NCI-H1048 (cell line): ENCODE measurements at places on chromosomes 1 and 21.
A peak's percentile ranks its signal among the peaks of the same experiment; 100 is the strongest.

- DNase-seq: no peak
Measured at GRCh38 chr1:28893403-28894102, 20.8 kb upstream of the EPB41 start.

DNA sequence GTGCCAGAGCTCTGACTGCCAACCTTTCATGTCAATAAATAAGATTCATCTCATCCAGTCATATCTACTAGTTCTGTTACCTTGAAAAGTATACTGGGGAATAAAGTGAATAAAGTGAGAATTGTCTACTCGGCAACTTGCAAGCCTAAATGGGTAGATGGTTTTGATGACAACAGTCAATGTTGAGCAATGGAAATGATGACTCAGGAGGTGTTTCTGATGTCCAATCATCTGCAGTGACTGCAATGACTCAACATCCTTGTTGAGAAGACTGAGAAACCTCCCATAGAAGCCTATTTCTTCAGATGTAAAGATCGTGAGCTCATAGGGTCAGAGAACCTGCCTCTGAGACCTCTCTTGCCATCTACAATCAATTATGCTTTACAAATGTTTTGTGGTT lies 276.4 kb downstream of the SPATA17 start:
- DNase-seq: no peak

DNA sequence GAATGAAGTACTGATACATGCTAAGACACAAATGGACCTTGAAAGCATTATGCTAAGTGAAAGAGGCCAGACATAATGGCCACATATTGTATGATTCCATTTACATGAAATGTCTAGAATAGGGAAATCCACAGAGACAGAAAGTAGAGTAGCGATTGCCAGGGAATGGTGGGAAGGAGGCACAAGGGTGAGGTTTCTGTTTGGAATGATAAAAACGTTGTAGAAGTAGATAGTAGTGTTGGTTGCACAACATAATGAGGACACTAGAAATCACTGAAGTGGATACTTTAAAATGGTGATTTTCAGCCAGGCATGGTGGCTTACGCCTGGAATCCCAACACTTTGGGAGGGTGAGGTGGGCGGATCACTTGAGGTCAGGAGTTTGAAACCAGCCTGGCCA lies 97.6 kb upstream of the VANGL1 start:
- DNase-seq: no peak

DNA sequence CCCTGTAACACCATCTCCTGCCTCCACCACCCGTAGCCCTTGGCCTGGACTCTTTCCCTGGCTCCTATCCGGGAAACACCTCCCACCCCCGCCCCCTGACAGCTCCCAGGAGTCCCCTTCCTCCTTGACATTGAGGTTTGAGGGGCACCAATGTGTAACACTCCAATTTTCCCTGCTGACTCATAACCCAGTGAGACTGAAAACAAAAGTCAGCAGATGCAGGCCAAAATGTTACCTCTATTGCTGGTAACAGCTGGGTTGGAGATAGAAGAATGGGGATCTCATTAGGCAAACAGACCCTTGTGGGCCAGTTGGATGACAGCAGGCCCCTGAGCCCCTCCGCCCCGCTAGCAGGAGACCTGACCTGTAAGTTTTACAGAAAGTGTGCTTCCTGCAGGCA lies 237.2 kb downstream of the KAZN start:
- DNase-seq: no peak

DNA sequence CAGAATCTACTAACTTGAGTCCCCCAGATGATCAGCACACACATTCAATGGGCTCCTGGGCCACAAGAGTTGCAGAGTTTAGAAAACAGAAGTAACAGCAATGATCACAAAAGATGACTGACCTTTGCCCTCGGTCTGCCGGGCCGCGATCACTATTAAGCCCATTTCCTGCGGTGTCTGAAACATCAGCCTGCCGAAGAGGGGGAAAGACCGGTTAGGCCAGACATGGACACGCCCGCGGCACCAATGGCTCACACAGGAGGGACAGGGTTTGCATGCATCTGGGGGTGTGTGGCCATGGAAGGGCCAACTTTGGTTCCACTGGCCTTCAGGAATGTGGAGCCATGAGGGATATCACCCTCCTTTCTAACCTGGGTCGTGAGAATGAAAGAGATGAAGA lies 68.2 kb downstream of the SIM2 start:
- no peak for DNase-seq

GRCh38 chr1:204348722-204349121 lies 11.0 kb downstream of the PLEKHA6 start:
- no peak for DNase-seq

DNA sequence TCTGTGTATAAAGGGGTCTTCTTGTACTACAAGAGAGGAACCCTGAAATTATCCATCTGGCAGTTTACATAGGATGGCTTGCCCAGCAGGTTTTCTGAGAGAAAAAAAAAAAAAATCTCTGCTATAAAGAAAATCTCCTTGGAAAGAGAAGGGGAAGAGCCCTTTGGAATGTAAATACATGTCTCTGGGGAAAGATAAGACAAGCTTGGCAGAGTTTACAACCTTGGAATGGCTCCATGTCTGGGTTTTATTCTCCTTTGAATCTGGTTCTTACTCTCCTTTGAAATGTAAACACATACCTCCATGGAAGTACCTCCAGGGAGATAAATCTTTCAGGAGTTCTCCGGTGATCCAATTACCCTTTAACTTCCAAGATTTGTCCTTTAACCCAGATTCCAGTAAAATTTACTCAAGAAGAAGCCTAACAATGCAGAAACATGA lies 45.1 kb upstream of the DNAH14 start:
- DNase-seq: no peak

GRCh38 chr1:204363335-204364114 lies 3.8 kb upstream of the PLEKHA6 start:
- DNase-seq: peak; percentile 70

GRCh38 chr21:42165901-42166300 lies 53.0 kb upstream of the ABCG1 start:
- DNase-seq: no peak

DNA sequence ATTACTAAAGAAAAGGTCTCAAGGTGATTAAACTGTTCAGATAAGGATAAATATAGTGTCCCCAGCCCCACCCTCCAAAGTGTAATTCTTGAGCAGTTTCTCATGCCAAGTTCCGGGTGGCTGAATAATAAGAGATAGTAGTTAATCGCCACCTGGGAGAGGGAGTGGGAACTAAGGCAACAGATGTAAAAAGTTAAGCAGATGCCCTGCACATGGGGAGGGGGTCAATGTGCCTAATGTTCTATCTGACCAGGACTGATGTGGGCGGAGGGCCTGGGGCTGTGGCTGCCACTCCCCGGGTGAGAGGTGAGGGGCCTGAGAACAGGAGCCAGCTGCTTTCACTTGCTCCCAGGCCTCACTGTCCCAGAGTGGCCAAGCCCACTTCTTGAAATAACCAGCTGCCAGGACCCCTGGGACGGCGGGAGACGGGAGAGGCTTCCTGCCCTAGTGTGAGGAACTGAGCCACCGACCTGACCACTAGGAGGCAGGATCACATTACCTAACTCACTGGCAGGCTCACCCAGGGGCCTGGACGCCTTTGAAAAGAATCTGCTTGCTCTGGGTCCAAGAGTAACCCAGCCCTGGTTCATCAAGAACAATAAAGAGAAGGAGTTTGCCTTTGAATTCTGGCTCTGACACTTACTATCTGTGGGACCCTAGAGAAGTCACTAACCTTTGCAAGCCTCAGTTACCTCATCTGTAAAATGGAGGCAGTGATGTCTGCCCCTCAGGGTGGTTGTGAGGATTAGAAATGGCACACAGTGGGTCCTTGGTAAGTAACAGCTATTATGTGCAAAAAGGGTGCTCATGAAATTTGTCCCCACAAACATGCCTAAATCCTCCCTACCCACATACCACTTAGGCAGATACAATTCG lies 179.2 kb downstream of the ATG4C start:
- no peak for DNase-seq

GRCh38 chr1:178645157-178645807 lies 79.8 kb upstream of the RALGPS2 start:
- DNase-seq: no peak

- DNase-seq: no peak
Measured at GRCh38 chr1:25090707-25091422, 141.4 kb downstream of the SYF2 start.

DNA sequence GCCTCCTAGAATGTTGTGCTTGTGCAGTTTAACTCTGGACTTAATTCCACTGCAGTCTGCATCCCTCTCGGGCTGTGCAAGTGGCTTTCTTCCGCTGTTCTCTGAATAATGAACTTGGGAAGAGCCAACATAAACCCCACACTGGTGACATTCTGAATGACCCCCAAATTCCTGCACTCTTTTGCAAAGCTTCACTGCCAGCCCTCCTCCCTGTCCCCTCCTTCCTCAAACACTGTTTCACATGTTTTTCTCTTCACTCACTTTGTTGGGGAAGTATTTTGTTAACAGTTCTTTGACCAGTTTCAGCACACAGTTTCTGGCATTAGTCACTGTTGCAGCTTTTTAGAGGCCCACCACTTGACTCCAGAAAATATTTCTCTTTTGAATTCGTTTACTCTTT lies 39.7 kb downstream of the GNG12 start:
- DNase-seq: no peak

DNA sequence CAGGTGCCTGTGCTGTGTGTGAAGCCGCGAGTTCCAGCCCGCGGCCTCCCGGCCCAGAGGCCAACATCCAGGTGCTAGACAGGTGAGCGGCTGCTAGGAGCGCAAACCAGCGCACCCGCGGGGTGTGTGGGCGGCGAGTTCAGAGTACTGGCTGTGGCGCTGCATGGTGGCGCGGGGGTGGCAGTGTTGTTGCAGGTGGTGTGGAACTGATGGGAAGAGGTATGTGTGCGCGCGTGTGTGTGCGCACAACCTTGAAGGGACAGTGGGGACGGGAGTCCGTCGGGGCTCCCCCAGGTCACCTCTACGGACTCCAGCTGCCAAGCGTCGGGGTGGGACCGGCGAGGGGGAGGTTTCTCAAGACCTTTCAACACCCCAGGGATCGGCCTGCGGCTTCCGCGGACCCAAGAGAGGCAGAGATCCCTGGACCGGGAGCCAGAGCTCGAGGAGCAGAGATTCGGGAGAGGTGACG lies 433 bp upstream of the DMBX1 start:
- DNase-seq: no peak

- DNase-seq: no peak
Measured at GRCh38 chr21:14718951-14719350, 172.8 kb upstream of the SAMSN1 start.

GRCh38 chr1:11749203-11749689 lies 12.7 kb upstream of the C1orf167 start:
- no peak for DNase-seq

- no peak for DNase-seq
Measured at GRCh38 chr1:58465825-58466629, 80.5 kb downstream of the OMA1 start.

- DNase-seq: no peak
Measured at GRCh38 chr1:240508201-240508600, 103.8 kb downstream of the GREM2 start.
